ENCODE measurements at places on chromosomes 6 and 20.

- DNase-seq, result no peak
Measured at GRCh38 chr20:43744966-43745730, 18.3 kb upstream of the GTSF1L start.

GRCh38 chr6:109023356-109023925 is 71.2 kb downstream of the SESN1 start:
- DNase-seq, result no peak

GRCh38 chr6:127192911-127193541 is 73.6 kb upstream of the RNF146 start:
- no peak for DNase-seq

GRCh38 chr6:28205879-28206278 is 19.2 kb upstream of the ZSCAN9 start:
- no peak for DNase-seq

DNA sequence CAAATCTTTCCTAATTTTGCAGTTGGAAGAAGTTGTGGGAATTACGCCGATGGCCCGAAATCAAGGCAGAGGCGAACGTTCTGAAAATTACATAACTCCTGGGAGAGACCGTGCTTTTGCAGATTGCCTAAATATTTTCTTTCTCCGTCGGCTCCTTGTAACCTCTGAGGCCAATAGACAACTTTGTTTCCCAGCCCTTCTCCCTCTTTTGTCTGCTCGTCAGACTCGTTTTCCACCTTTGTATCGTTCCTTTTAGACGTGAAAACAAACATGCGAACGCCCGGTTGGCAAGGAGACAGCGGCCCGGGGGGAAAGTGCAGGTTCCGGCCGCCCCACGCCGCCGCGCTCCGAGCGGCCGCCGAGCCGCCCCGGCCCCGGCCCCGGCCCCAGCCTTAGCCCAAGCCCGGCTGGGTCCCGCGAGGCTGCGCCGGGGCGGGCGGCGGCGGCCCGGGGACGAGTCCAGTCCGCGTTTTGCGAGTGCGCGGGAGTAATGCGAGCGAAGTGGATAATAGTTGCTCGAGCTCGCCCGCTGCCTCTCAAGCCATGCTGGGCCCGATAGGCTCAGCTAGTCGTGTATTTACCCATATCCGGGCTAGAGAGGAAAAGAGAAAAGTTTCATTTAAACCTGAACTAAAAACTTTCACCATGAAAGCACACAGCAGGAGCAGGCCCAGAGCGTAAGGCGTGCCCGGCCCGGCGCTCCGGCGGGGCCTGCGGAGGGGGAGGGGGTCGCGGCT is at the start of gene ARID1B:
Gene ARID1B (plus strand): TSS at position 539 of the 737 bp plus-strand sequence. CDS start 303 bp downstream, outside the sequence.
- peak; percentile 81 for DNase-seq

GRCh38 chr6:163490826-163491577 is 76.5 kb downstream of the QKI start:
- no peak for DNase-seq

- DNase-seq, result no peak
Measured at GRCh38 chr6:36033935-36034334, 6.3 kb downstream of the MAPK14 start.

DNA sequence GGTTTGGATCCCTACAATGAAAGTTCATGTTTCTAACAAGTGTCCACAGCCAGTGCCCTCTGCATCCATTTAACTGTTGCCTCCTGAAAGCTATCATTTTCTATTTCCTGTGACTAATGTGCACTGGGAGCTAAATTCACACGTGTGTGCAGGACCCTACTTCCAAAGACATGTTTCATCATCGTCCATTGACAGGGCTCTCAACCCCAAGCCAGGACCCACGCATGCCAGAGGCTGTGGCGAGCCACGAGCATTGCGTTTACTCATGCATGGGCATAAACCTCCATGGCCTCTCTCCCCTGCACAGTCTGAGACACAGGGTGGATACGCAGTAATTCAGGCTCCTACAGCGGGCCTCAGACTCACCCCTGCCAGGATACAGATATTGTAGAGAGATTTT is 153.2 kb downstream of the MAFB start:
- DNase-seq, result no peak

DNA sequence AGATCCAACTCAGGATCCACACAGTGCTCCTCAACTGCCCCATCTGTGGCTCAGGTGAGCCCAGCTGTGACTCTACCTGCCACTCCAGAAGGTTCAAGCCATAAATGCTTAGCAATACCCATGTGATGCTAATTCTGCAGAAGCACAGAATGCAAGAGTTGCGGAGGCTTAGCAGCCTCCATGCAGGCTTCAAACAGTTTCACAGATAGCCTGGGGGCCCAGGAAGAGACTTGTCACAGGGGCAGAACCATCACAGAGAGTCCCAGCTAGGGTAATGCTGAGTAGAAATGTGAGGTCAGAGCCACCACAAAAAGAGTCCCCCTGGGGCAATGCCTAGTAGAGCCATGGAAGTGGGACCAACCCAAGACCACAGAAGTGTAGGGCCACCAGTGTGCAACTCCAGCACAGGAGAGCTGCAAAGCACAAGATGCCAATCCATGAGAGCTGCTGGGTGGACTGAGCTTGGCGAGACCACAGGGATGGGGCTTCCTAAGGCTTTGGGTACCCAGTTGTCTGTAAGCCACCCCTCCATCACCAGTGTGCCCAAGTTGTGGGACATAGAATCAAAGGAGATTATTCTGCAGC is 283.9 kb downstream of the UBE3D start:
- no peak for DNase-seq

DNA sequence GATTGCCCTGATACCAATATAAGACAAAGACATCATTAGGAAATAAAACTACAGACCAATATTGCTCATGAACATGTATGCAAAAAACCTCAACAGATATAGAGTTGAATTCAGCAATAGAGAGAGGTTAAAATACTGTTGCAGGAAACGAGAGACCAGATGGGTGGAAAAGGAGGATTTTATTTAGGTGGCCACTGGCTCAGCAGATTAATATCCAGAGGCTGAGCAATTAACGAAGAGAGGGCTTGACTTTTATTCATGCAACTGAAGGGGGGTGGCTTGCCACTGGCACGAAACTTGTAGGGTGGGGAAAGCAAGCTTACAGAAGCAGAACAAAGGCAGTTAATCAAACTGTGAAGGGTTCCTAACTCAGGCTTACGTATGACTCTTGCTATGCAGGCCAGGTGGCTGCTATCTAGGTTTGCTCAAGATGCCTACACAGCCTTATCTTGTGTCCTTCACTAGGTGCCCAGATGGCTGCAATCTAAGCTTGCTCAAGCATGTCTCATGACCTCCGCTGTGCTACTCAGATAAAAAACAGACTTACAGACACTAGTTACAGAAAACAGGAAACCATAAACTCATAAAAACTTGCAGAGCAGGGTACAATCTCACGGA is 126.4 kb downstream of the MMUT start:
- DNase-seq, result no peak

DNA sequence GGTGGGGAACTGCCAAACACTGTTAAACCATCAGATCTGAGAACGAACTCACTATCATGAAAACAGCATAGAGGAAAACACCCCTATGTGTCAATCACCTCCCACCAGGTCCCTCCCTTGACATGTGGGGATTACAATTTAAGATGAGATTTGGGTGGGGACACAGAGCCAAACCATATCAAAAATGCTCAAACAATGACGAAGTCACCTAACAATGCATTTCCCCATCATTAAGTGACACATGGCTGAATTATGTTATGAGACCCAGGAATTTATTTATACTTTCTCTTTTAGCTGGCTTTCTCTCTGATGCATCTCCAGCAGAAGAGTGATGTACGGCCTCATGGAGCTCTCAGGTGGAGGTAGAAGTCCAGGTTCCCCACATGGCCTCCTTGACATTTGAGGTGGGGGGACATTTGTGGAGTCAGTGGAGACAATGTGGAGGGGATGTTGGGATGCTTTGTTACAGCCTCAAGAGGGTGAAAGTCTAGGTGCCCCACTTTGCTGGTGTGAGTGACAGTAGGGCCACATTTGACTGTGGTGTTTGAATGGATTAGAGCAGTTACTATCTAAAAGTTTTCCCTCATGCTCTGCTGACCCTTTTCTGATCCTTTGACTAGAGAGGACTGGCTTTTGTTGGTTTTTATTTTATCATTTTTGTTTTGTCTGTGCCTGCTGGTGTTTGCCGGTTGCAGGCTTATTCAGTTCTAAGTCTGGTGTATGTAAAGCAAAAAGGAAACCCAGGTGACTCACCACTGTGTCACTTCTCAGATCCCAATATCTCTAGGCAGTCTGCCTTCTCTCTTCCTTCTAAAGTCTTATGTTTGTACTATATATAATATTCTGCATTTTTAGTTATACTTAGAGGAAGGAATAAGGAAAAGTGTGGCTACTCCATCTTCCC is 18.5 kb upstream of the DCBLD1 start:
- no peak for DNase-seq

- no peak for DNase-seq
Measured at GRCh38 chr20:38277285-38277684, 16.8 kb upstream of the KIAA1755 start.
